Ammon's horn (tissue), 1 donor: ENCODE measurements at places on chromosomes 7 and 10.

DNA sequence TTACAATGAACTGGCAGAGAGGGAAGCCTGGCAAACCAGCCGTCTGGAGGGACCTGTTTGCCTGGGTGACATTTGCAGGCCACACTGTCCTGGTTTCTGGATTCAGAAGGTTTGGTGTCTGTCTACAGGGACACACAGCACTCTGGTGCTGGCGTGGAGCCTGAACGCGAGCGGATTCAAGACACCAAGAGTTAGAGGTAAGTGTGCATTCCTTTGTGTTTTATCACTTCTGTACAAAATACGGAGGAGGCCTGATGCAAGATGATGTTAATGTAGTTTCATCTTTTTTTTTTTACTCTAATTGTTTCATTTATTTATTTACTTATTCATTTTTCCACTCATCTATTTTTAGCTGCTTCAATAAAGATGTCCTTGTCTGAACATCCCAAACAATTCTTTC, 485.3 kb upstream of the ADARB2 start:
- DNase-seq, result no peak

DNA sequence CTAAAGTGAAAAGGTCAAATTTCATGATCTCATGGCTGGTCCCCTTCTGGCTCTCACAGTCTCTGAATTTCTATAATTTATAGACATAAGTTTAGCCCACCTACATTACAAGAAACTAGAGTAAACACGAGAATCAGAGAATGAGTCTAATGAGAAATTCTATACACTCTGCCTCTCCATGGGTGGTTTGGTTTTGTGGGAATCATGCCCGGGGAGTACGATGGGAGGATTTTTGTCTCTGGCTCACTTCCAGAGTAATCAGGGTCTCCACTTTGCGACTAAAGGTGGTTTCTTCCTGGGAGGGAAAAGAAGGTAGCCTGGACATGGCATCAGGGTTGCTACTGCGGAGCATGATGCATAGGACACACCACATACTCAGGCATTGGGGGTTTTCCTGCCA, 69.7 kb downstream of the MRC1 start:
- no peak for DNase-seq

GRCh38 chr10:48551861-48552591, 52.8 kb downstream of the ARHGAP22 start:
- DNase-seq, result peak; percentile 76

- DNase-seq, result no peak
These were observed 7.0 kb downstream of the MIOS start for GRCh38 chr7:7573701-7574100.

DNA sequence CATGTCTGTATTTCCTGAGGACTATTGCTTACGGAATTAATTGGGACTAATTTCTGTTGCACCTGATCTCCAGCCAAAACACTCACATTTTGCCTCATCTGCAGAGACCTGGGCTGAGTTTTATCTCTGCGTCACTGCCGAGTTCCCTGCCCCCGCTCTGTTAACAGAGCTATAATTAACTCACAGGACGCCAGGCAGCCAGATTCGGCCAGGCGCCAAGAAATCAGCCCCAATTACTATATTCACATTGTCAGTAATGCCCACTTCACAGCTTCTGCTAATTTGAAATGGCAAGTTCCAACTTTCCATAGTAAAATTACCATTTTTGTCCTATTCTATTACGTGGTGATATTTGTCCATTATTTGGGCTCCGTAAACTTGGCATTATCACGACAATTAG, 130.5 kb downstream of the CUX1 start:
- DNase-seq, result no peak

DNA sequence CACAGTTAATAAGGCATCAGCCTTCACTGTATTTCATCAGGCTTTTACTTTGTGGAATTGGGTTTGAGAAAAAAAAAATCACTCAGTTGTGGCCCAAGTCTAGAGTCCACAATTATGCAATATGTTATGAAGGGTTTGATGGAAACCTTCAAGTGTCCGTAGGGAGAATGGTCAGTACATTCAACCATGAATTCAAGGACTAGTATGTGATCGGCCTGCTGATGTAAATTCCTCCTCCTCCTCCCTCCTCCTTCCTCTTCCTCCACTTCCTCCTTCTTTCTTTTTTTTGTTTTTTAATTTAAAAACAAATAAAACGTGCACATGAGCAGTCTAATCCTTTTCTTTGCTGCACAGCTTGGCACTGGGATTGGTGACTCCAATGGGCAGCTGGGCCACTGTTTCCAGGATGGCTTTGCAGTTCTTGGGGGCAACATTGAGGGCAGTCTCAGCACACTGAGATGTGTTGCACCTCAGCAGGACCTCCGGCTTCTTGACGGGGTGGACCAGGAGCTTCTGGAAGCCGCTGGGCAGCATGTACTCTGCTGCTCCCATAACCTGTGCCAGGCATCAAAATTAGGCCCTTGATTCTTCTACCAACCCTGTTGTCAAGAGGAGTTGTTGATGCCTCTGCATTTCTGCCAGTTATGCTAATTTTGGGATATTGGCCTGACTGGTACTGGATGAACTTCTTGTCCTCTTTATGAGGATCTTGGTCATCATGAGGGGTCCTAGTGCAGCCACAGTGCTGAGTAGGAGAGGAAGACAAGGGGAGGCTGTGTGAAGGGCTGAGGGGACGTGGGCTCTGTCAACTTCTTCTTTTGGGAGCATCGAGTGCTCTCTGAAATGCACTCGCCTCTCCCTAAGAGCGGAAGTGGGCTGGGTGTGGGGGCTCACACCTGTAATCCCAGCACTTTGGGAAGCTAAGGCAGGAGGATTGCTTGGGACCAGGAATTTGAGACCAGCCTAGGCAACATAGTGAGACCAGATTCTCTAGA, 9.3 kb upstream of the IL2RA start:
- DNase-seq, result no peak

- no peak for DNase-seq
These were observed 298.3 kb downstream of the PTEN start for GRCh38 chr10:88161756-88162155.

DNA sequence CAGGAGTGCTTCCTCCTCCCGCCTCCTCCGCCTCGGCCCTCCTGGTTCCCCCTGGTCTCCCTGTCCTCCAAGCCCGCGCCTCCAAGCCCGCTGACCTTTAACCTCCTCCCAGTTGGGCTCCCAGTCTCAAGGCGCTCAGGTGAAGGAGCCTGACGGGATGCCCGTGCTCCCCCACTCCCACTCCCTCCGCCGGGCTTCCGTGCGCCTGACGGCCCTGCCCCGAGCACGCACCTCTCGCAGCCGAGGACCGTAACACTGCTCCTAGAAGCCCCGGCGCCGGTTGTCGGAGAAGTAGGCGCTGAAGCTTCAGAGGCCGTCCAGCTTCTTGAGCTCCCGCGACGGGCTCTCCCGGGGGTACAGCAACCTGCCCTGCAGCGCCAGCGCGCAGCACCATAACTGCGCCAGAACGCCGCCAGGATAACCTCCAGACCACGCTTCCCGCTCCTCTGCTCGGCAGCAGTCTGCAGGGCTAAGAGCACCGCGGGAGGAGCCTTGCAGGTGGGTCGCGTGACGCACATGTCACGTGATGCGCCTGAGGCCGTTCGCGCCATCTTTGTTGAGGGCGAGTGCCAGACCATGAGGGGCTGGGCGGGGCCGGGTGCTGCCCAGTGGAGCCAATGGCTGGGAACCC, 71.0 kb upstream of the ZNF479 start:
- DNase-seq, result no peak

- peak; percentile 20 for DNase-seq
These were observed 55.3 kb downstream of the PPP1R9A start for GRCh38 chr7:94962661-94963060.

GRCh38 chr7:40780460-40780859, 645.7 kb downstream of the SUGCT start:
- peak; percentile 28 for DNase-seq

- DNase-seq, result no peak
These were observed 86.6 kb upstream of the AGBL3 start for GRCh38 chr7:134899729-134900128.

- no peak for DNase-seq
These were observed 289.3 kb upstream of the PODXL start for GRCh38 chr7:131845573-131846314.

GRCh38 chr10:19043431-19043830, 5.2 kb upstream of the MALRD1 start:
- no peak for DNase-seq

DNA sequence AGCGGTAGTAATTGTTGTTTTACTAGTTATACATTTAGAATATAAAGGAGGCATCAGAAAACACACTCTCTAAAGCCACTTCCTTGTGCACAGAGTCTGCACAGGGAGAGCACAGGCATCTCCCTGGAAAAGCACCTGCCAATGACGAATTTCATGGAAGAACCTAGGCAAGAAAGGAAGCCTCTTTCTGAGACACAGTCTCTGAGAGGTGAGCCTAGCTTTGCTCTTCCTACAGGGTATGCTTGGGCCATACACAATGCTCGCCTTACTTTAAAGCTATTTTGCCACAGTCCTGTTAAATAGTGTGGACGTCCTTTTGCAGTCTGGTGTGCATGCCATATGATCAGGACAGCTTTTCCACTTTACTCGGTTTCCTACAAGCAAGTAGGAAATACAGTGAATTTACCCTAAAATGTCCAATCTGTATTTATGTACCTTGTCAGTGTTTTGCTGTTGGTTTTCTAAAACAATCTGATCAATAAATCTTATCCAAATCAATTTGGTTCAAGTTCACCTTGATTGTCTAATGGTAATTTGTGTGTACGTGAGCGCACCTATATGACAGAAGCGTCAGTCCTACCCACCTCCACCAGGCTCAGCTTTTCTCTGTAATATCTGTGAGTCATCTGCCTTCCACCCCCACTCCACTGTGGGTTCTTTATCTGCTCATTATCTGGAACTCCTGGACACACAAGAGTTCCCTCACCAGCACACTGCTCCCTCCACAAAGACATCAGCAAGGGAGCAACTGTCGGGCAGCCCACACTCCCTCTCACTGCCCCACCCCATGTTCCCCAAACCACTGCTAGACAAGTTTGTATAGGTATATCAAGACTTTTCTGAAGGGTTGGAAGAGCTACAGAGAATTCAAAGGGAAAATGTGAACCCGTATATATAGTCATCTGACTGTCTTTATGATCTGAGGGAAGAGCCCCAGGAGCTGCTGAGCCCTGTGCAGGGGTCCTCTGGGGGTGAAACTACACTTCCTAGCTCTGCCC, 65.2 kb downstream of the KLHDC10 start:
- DNase-seq, result peak; percentile 44

- DNase-seq, result no peak
These were observed 2.3 kb downstream of the AQP1 start for GRCh38 chr7:30913821-30914515.
